ENCODE measurements at places on chromosomes 13 and 19.
A peak's percentile ranks its signal among the peaks of the same experiment; 100 is the strongest.

DNA sequence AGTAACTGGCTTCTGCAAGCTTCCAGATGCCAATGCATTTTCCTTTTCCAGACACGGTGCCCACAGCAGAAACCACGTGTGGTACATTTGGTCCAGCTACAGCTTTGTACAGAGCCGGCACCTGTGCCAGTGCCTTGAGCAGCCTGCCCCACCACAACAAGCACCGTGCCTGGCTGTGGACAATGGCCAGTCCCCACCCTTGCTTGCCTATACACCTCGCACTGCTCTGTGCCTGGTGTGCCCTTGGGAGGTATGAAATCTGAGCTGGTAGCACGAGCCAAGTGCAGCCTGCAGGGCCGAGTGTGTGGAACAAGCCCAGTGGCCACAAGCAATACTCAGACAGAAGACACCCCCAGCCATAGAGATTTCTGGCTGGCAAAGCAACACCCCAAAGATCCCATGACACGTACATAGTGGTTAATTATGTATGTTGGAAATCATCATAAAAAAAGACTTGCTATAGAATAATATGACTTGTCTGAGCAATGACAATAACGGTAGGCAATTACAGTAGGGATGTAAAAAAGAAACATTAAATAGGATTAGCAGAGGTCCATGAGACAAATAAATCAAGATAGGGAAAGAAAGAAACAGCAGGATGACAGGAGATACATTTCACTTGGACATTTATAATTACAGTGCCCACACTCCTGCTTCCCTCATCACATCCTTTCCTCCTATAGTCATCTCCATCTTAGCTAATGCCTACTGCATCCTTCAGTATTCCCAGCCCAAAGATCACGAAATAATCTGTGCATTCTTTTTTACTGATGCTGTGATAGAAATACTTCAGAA is 1399.5 kb downstream of the PCDH9 start:
- DNase-seq, result no peak

DNA sequence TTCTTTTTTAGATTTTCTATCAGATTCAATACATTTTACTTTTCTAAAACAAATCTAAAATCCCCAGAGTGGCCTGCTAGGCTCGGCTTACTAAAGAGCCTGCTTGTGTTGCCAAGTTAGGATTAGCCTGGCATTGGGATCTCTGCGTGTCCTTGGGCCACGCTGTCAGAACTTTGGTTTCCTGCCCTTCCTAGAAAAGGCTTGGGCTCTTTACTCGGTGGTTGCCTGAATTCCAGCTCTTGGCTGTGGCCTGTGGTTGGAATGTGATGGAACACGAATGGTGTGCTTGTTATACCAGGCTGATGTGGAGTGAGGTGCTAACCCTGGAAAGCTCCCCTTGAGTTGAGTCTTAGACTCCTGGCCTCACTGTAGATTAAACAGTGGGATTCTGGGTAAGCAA is 8.5 kb downstream of the SPATA13 start:
- no peak for DNase-seq

DNA sequence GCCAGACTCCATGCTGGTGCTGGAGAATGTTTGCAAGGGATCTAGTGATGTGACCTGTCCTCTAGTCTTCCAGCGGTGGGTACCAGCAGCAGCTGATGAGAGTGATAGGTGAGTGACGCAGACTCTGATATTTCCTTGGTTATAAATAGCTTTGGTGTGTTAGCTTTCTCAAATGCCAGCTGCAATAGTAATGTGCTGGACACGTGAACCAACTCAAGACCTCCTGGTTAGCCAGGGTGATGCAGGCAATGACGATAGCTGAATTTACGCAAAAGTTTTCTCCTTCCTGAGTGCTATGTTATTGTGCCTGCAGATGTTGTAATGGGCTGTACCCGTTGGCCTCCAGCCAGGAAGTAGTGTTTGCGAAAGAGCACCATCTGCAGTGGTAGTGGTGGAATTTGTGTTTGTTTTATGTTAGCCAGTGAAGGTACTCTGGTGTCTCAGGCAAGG is 129.5 kb downstream of the CYSLTR2 start:
- no peak for DNase-seq

DNA sequence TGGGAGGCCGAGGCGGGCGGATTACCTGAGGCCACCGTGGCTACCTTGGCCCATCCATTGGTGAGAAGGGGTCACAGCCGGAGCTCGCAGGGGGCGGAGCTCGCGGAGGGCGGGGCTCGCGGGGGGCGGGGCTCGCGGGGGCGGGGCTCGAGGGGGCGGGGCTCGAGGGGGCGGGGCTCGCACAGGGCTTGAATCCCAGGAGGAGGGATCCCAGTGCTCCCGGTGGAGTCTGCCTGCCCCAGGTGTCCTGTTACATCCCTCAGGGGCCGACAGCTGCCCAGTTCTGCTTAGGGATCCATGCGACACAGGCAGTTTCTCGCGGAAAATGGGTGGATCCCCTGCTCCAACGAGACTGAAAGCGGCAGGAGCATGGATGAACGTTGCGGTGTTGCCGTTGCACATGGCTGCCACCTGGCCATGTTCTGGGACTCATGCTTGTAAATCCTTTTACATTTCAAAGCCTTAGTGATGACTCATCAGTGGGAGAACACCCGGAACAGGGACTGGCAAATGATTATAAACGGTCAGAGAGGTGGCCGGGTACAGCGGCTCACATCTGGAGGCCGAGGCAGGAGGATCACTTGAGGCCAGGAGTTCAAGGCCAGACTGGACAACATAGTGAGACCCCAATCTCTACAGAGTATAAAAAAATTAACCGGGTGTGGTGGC is 25.1 kb downstream of the TMPRSS9 start:
- no peak for DNase-seq

DNA sequence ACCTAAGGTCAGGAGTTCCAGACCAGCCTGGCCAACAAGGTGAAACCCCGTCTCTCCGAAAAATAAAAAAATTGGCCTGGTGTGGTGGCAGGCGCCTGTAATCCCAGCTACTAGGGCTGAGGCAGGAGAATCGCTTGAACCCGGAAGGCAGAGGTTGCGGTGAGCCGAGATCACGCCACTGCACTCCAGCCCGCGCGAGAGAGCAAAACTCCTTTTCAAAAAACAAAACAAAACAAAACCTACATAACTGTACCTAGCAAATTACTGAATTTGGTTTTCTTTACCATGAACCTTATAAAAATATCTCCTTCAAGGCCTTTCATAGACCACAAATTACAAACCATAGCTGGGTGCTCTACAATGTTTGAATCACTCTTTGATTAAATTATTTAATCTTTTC is 760 bp downstream of the ZNF91 start:
- DNase-seq, result peak; percentile 36

DNA sequence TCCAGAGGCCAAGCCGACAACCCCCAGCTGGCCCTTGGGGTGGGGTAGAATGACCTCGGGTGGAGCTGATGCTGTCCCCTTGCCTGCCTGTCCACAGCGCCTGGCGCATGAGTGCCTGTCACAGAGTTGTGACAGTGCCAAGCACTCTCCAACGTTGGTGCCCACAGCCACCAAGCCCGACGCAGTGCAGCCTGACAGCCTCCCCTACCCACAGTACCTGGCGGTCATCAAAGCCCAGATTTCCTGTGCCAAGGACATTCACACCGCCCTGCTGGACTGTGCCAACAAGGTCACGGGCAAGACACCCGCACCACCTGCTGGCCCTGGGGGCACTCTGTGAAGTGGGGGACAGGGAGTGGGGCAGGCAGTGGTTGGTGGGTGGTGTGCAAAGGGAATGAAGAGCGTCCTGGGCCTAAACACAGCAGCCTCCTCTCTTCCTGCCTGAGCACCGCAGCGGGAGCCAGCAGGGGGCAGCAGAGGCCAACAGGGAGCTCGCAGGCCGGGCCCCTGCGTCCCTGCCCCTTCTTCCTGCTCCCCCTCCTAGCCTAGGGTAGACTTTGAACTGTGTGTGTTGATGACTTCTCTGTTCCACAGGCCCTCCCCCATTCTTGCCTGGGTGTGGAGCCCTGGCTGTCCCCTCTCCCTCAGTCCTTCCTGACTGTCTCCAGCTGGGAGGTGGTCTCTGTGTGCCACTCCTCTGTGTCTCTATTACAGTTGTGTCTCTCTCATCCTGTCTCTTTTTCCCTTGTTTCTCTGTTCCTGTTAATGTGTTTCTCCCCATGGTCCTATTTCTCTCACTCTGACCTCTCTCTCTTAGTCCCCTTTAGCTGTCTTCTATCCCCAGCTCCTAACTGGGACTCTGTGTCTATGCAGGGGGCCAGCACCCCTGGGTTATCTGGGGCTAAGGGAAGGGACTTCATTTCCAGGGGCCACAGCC is 6.5 kb downstream of the MED29 start:
- peak; percentile 95 for DNase-seq

DNA sequence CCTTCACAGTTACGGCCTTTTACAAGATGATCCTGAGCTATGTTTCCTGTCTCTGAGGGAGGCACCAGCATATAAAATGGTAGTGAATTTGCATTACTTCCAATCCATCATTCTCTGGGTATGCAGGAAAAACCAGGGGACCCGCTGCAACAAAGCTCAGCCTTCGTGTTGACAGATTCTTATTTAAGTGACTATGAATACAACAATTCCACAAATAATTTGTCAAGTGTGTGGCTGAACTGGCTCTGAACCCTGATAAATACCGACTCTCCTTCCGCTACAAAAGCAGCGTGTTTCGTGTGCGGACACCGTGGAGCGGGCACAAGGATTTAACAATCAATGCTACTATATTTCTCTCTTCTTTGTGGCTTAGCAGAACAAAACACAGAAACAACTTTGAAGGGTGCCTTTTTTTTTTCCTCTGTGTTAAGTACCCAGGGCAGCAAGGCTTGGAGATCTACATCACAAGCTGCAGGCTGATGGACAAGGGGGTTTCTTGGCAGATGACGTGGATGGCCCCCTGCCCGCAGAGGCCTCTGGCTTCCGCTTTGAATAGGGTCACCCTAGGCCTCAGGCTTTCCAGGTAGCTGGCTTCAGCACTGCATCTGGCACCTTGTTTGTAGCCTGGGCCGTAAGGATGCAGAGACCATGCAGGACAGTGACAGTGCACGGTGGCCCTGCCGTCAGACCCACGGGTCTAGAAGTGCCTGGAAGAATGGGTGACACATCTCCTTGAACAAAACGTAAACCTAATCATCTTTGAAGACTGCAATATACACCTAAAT is 280.5 kb upstream of the TSHZ3 start:
- DNase-seq, result no peak

- no peak for DNase-seq
Measured at GRCh38 chr13:29541400-29541799, 54.1 kb downstream of the SLC7A1 start.

DNA sequence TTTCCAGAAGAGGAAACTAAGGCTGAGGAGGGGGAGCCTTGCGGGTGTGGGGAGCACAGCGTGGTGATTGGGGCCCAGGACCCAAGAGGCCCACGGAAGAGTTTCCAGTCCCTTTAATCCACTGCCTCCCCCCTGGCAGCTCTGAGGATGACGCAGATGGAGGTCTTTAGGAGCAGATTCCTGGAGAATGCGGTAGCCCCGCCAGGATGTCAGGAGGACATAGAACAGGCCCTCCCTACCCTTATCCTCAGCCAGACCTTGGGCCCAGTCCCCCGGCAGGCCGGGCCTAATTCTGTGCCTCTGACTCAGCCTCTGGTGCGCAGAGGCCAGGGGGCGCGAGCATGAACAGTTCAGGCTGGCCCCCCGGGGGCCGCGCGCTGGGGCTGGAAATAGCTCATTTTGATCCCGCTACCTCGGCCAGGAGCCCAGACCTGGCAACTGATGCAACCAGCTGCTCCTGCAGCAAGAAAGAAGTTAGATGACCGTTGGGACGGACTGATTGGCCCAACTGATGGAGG is 461 bp upstream of the HSPB6 start:
- no peak for DNase-seq

GRCh38 chr19:43605875-43606568 is 5.9 kb upstream of the SRRM5 start:
- no peak for DNase-seq

- no peak for DNase-seq
Measured at GRCh38 chr13:103213152-103213551, 146.9 kb upstream of the SLC10A2 start.

- DNase-seq, result no peak
Measured at GRCh38 chr13:58949646-58950045, 1214.1 kb downstream of the DIAPH3 start.

DNA sequence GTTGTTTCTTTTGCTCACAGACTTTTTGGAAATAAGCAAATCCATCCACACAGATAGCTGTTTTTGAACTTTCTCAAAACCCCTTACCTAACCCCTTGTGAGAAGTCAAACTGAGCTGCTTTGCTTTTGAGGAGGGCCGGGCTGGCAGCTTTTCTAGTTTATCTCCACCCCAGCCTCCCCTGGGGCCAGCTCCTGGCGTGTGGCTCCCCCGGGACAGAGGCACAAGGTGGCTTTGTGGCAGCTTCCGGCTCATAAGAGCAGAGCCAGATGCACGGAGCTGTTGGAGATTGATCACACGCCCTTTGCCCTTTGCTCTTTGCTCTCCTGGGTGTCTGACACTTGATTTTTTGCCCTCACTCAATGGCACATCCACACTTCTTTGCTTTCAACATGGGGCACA is 24.9 kb upstream of the RNF113B start:
- no peak for DNase-seq

DNA sequence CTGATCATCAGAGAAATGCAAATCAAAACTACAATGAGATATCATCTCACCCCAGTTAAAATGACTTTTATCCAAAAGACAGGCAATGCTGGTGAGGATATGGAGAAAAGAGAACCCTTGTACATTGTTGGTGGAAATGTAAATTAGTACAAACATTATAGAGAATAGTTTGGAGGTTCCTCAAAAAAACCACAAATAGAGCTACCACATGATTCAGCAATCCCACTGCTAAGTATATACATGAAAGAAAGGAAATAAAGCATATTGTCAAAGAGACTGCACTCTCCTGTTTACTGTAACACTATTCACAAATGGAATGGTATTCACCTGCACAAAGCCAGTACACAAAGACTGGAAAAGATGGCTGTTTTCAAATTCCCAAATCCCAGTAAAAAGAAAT is 1233.7 kb downstream of the PCDH17 start:
- no peak for DNase-seq

- no peak for DNase-seq
Measured at GRCh38 chr13:99339230-99339721, 32.1 kb upstream of the GPR183 start.

DNA sequence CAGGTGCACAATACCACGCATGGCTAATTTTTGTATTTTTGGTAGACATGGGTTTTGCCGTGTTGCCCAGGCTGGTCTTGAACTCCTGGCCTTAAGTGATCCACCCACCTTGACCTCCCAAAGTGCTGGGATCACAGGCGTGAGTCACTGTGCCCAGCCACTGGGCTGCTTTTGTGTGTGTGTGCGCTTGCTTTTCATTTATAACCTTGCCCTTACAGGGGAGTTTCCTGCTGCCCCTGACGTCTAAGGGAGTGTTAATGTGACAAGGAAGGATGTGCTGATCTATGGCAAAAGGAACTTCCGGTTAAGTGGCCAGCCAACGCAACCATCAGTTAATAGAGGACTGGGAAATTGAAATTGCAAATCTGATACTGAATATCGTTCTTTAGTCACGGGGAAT is 57.7 kb downstream of the ING1 start:
- DNase-seq, result no peak

- no peak for DNase-seq
Measured at GRCh38 chr19:51551673-51552432, 19.2 kb upstream of the ZNF175 start.

Data from CD4-positive, alpha-beta T cell treated with Interleukin-15 for 4 hours (primary cell).